ENCODE measurements at places on chromosomes 1 and 21. TPM values are rescaled to one million over a fixed set of nuclear protein-coding genes. Genes with fewer than 3 reads are reported as not detected.
A peak's percentile ranks its signal among the peaks of the same experiment; 100 is the strongest.

DNA sequence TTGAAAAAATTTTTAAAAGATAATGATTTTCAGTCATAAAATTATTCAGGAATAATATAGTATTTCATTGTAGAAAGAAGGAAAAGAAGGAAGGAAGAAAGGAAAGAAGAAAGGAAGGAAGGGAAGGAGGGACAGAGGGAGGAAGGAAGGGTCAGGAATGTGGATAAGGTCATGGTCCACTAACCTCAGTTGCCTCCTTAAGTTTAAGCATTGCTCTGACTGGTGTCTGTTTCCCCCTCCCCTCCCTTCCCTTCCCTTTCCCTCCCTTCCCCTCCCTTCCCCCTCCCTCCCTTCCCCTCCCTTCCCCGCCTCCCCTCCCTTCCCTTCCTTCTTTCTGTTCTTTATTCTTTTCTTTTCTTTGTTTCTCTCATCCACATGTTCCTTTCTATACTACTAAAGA is 95.7 kb downstream of the PLPPR5 start:
- no peak for DNase-seq

- no peak for DNase-seq
Observed at GRCh38 chr1:9652379-9653209, 1.1 kb downstream of the PIK3CD start.

DNA sequence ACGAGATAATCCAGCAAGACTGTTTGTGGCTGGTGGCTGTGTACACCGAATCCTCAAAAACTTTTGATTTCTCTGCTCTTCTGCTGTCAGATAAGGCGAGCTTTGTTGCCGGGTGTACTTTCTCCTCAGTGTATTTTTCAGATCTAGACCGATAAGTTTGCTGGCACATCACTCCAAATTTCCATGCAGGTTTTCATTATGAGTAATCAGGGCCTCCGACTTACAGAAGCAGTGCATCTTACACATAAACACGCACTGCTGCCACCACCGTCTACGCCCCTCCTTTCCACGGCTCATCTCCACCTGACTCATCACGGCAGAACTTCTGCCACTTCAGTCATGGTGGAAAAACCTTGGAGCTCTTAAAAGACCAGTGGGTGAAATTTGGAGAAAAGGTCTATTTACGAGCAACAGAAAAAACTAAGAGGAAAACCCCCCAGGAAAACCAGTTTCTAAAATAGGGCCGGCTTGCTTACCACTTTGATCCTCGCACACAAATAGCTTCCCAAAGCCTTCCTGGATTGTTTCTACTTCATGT is 7.7 kb downstream of the ZBTB21 start:
- DNase-seq, result no peak

GRCh38 chr1:185355947-185356346 is 38.9 kb upstream of the IVNS1ABP start:
- DNase-seq, result no peak

GRCh38 chr1:110897681-110898080 is 24.7 kb downstream of the CD53 start:
- DNase-seq, result no peak

DNA sequence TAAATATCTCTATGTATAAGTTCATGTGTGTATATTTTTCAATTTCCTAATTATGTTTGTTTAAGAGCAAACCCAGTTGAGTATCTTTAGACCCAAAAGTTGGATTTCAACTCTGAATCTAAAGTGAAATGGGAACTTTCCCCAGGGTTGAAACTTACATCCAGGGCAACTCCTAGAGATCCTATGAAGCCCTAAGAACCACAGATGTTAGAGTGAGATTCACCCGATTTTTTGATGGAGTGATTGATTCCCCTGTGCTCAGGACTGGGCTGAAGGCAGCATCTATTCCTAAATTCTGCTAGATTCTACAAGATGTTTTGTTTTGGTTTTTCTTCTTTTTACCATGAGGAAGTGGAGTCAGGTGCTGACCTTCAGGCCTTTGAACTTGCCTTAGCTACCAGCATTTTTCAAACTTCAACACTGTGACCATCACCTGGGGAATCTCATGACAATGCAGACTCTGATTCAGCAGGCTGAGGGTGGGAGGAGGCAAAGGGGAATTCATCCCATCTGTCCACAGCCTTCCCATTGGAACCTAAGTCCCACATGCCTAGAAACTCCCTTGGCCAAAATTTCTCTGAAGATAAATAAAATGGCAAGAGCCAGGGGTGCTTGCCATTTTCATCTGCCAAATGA is 145.5 kb downstream of the ETS2 start:
- no peak for DNase-seq

DNA sequence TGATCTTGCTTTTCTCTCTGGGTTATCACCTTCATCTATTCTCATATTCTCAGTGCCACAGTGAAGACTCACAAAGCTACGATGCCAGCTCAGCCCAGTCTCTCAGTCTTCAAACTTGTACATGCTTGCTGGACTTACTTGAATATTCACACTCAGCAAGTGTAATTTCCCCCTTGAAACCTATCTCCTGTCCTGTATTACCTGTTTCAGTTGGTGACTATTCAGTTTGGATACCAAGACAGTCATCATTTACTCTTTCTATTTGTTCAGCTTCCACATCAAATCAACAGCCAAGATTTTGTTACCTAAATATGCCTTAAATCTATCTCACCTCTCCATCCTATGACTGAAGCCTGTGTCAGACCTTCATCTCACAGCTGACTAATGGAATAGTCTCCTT is 209.7 kb downstream of the LRRC7 start:
- no peak for DNase-seq

DNA sequence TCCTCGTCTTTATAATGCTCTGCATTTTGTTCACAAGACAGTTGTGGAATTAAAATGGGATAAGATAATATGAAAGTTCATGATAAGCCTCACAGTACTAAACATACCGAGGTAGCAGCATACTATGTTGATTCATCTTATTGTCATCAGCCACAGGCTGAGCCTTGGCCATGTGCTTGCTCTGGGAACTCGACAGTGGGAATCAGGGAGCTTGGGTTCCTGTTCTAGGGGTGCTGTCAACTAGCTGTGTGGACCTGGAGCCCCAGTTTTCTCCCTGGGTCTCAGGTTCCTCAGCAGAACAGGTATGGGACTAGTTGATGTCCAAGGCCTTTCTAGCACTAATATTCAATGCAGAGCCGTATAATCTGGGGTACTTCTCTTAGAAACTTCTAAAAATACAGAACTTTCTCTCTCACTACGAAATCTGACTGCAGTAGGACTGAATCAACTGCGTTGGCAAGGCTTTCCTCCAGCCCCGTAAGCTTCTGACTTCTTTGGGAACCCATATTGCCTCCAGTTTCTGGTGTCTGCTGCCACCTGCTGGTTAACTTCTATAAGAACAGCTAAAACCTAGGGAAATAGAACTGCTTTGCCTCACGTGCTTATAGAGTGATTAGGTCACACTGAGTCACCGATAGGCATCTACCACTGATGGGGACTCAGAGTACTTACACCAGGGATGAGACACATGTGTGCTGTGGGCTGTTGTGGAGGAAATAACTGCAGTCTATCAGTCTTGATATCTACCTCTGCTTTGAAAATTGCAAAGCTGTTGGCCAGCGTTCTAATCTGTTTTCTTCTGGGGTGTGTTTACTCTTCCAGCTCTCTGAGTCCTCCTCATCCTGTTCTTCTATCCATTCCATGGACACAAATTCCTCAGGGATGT is 110.9 kb downstream of the RGL1 start:
- peak; percentile 88 for DNase-seq

GRCh38 chr1:12572522-12572921 is 45.5 kb downstream of the DHRS3 start:
- no peak for DNase-seq

- DNase-seq, result no peak
Observed at GRCh38 chr1:29424266-29424665, 187.9 kb downstream of the PTPRU start.

- DNase-seq, result peak; percentile 56
Observed at GRCh38 chr1:23478896-23479665, 4.9 kb downstream of the ASAP3 start.

- no peak for DNase-seq
Observed at GRCh38 chr1:229986737-229987337, 80.2 kb upstream of the GALNT2 start.

GRCh38 chr1:11187931-11188330 is 1.2 kb upstream of the ANGPTL7 start:
- DNase-seq, result no peak

DNA sequence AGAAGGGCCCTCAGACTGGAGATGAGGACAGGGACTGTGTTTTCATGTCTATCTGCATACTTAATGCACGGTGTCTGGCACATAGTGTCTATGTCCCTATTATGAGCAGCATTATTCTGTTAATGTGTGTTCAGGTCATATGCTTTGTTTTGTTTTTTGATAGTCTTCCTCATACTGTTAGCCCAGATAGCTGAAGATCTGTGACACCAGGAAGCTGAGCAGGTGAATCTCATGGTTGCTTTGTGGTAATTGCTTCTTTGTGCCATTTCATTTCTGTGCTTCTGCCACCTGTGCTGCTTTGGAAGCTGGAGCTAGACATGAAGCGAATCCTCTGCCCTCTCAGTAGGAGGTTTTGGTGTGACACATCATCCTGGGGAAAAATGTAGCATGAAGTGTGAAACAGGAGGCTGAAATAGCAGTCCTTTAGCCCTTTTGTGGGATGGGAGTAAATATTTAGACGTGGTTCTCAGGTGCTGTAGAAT is 15.8 kb downstream of the SMAP2 start:
- no peak for DNase-seq

DNA sequence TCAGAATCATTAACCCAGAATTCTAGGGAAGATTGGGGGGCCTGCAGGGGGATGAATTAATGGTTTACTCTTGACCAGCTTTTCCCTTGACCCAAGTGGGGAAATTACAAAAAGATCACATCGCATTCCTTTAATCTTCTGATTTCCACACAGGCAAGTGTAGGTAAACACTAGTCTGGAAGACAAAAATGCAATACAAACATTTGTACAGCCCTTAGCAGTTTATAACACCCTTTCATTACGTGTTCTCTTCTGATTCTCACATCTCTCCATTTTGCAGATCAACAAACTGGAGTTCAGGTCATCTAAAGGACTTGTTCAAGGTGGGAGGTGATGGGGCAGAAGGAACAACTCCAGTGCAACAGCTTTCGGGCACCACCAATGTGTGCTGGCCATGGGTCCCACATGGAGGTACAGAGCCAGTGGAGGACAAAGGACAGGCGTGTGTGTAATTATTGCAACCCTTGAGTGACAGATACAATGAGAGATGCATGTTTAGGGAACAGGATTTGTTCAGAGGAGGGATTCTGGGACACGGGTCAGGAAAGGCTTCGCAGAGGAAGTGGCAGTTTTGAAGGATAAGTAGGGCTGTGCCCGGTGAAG is 20.4 kb downstream of the ATF3 start:
- no peak for DNase-seq

GRCh38 chr1:31108861-31109260 is 43.3 kb upstream of the PUM1 start:
- no peak for DNase-seq

- DNase-seq, result no peak
Observed at GRCh38 chr1:55309786-55310504, 94.8 kb upstream of the USP24 start.

DNA sequence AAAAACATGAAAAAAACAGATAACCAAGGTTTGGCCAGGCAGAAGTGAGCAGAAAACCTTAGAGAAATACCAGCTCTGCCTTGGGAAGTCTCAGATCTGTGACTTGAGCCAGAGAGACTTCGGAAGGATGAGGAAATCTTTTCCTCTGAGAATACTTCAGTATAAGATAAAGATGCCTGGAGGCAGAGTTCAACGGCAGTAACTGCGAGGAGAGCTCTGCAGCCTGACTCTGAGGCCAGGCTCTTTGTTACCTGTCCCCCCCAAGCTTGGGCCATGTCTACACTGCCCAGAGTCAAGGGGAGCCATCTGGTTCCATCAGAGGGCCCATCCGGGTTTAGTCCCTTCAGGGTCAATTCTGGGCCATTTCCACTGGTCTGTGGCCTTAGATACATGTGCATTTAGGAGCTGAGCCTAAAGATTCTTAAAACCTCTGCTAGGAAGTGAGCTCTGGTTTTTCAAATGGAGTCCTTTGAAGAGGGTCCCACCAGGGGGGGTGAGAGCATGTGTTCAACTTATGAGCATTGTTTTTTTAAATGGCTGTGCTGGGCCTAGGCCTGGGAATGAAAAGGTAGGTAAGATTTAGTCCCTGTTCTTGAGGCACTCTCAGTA is 8.7 kb downstream of the KIRREL1 start:
- no peak for DNase-seq

- no peak for DNase-seq
Observed at GRCh38 chr21:28617300-28617699, 375.4 kb downstream of the LTN1 start.

DNA sequence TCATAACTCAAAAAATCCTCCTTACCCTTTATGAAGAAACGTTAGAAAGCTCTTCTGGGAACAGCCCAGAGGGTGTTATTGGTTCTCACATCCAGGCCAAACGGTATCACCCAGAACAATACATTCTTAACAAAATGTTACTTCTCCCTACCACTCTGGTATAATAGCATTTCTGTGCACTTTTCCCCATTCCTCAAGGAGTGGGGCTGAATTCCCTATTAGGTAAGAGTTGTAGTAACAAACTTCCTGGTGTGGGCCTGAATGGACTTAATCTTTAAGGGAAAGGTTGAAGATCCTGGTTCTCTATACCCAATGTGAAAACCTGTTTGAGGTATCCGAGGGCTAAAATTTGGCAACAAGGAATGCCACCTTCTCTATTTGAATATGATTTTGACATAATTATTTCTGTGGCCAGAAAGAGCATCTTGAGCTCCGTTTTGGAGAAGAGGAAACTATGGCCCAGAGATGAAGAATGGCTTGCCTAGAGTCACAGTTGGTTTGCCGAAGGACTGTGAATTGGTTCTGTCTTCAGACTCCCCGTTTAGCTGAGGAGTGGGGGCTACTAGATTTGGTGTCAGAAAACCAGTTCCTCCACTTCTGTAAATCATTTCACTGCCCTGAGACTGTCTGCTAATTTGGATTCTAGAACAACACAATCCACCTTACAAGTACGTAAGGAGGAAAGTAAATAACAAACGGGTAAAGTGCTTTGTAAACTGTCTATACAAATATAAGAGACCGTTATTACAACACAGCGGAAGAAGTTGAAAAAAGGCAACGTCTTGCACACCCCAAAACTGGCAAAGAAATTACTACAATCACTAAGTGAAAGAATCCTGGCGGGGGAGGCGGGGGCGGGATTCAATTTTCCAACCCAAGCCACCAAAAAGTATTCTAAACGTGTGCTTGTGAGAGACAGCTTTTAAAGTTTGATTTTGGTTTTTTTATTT is 2.3 kb downstream of the ANP32E start:
- no peak for DNase-seq

DNA sequence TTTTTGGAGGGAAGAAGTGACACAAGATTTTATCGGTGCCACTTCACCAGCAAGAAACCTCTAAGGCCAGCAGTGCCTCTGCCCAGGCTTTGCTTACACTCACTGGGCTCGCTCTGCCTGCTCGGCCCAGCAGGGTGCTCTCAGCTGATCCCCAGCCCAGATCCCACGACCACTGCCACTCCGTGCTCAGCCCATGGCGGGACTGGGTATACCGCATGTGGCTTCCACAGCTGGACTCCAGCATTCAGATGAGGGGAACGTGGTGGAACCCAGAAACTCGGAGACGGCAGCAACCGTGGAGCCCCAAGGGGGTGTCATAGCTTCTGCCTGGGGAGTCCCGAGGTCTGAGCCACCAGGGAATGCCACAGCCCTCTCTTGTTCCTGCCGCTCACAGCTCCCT is 12.9 kb downstream of the USP25 start:
- no peak for DNase-seq

The FAM177B gene
- 0.41 TPM for polyA plus RNA-seq

The ZFP69 gene
- 5.0 TPM for polyA plus RNA-seq

The GJC2 gene
- 1.2 TPM for polyA plus RNA-seq

The ADORA1 gene
- 8.2 TPM for polyA plus RNA-seq

The HCN3 gene
- polyA plus RNA-seq, result 4.0 TPM

The PTPN7 gene
- polyA plus RNA-seq, result 1.1 TPM

The CD1E gene
- polyA plus RNA-seq, result 0.32 TPM

The ATP13A2 gene
- 22.7 TPM for polyA plus RNA-seq

The LORICRIN gene
- polyA plus RNA-seq, result not detected

Data from hindlimb muscle (tissue), 1 donor.